Activated CD4-positive, alpha-beta T cell treated with anti-CD3 and anti-CD28 coated beads for 36 hours (primary cell): ENCODE measurements at places on chromosomes 1 and 21. TPM values are rescaled to one million over a fixed set of nuclear protein-coding genes. Genes with fewer than 3 reads are reported as not detected.

DNA sequence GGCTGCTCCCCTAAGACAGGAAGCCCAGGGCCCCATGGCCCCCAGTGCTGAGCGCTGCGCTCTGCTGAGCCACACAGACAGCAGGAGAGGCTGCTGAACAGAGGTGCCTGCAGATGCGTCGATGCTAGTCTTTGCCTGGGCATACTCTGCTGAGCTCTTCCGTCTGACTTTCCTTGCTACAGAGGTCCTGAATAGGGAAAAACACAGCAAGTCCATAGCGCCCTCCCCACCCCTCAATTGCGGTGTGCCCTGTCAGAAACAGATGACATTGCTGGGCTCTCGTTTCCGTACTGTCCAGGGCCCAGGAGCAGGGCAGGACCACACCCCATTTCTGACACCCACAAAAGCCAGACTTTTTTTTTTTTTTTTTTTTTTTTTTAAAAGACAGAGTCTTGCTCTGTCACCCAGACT is 252.5 kb downstream of the SDCCAG8 start:
- H3K27me3 ChIP-seq = no peaks in the 10 kb centered on the region
- H3K4me1 ChIP-seq = peaks cover 21% of the 10 kb centered on the region
- peak; percentile 41 for DNase-seq
- peak overlapping the region; percentile 43 for H3K27ac ChIP-seq
- H3K36me3 ChIP-seq = peaks cover 26% of the 10 kb centered on the region

DNA sequence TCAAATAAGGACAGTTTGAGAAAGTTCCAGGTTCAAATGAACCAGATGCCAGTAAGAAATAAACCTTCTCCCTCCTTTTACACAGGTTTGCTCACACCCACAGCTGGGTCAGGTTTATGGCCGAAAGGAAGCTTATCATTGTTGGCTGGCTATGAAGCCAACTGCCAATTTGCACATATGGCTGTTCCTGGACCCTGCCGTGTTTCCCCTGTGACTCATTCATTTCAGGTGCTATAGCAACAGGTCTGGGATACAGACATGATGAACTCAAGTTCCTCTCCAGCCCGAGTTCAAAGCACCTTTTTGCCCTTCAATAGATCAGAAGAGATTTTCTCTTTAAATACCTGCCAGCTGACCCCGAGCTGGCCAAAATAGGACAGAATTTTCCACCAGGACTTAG is 134.4 kb upstream of the SMYD2 start:
- no peaks in the 10 kb centered on the region for H3K4me1 ChIP-seq
- no peaks in the 10 kb centered on the region for H3K36me3 ChIP-seq
- peak; percentile 10 for DNase-seq
- H3K4me3 ChIP-seq = no peak overlapping the region
- peaks cover 6% of the 10 kb centered on the region for H3K27me3 ChIP-seq

DNA sequence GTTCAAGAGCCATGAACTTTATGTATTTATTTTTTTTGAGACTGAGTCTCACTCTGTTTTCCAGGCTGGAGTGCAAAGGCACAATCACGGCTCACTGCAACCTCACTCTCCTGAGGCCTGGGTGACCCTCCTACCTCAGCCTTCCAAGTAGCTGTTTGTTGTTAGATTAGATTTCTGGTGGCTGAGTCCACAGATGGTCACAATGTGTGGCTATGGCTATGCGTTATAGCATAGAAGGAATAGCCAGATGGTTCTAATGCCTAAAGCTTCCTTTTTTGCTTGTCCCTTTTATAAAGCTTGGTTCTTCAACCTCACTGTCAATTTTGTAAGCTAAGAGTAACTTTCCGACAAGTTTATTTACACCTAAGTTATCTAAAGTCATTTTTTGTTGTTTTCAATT is 62.3 kb upstream of the FMN2 start:
- DNase-seq = no peak
- H3K27ac ChIP-seq = no peak overlapping the region
- peaks cover 3% of the 10 kb centered on the region for H3K27me3 ChIP-seq
- H3K4me1 ChIP-seq = no peaks in the 10 kb centered on the region
- H3K36me3 ChIP-seq = no peaks in the 10 kb centered on the region
- no peak overlapping the region for H3K4me3 ChIP-seq

DNA sequence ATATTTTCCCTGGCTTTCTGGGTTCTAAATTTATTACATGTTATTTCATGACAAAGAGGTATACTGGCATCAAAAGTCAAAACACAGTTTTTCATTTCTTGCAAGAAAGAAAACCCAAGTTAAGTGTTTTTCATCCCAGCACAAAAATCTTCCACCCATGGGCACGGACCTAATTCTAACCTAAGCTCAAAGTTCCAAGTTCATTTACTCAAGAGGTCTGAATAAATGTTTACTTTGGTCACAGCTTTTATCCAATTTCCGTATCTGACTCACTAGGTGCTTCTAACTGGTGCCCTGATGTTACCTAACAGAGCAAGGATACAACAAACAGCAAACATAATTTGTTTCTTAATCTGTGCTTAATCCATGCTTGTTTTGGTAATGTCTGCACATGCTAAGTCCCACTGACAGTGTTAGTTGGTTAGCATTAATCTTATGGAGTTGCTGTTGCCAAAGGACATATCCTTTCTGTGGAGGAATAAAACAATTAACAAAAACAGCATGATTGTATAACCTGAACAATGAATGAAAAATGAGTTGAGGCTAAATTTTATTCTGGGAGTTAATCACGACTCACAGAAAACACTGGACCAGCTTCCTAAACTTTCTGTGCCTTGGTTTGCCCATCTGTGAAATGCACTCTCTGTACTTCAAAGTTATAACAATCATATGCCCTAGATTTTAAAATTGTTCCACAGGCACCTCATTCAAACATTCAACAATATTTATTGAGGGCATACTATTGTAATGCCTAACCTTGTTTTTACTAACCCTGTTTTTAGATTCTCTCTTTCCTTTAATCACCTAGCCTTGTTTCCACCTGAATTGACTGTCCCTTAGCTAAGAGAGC is 4.2 kb upstream of the CHD1L start:
- H3K27me3 ChIP-seq = no peaks in the 10 kb centered on the region
- no peak overlapping the region for H3K4me3 ChIP-seq
- H3K27ac ChIP-seq = no peak overlapping the region
- no peak for DNase-seq
- no peaks in the 10 kb centered on the region for H3K36me3 ChIP-seq

GRCh38 chr1:173532237-173532636 is 55.1 kb downstream of the PRDX6 start:
- no peak overlapping the region for H3K27ac ChIP-seq
- no peaks in the 10 kb centered on the region for H3K27me3 ChIP-seq
- no peak for DNase-seq
- H3K4me3 ChIP-seq = no peak overlapping the region

DNA sequence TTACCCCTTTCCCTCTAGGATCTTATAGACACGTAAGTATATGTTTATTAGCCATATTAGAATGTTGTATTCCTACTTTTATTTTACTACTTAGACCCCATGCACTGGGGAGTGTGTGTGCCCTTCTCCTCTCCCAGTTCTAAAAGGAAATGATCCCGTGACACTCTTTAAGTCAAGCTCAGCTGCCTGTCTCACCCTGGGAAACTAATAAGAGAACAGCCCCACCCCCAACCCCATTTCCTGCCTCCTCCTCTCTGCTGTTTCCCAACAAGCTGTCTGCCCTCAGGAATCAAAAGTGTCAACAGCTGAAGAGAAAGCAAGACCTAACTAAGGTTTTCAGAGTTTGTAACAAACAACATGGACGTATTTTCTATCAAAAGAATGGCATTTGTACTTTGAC is 92.6 kb upstream of the VAV3 start:
- H3K27ac ChIP-seq = no peak overlapping the region
- H3K4me1 ChIP-seq = peaks cover 2% of the 10 kb centered on the region
- no peak overlapping the region for H3K4me3 ChIP-seq
- H3K27me3 ChIP-seq = no peaks in the 10 kb centered on the region
- no peak for DNase-seq

DNA sequence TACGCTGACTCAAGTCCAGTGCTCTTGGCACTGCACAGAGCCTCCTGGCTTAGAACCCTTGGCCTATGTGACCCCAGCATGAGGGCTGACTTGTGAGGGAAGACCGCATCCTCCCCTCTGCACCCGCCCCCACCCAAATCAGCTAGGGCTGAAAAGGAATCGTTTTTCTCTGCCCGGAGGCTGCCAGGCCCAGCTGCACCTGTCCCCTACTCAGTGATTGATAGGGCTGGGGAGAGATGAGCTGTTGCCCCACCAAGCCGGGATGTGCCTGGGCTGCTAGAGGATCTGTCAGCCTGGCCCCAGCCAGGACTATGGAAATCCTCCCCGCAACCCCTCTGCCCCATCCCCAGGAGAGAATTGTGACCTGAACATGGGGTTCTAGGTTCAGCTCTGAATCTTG is 20.6 kb downstream of the MYOG start:
- H3K4me3 ChIP-seq = no peak overlapping the region
- no peaks in the 10 kb centered on the region for H3K27me3 ChIP-seq
- no peak for DNase-seq
- no peaks in the 10 kb centered on the region for H3K36me3 ChIP-seq
- no peaks in the 10 kb centered on the region for H3K4me1 ChIP-seq

- no peaks in the 10 kb centered on the region for H3K4me1 ChIP-seq
- H3K27me3 ChIP-seq = no peaks in the 10 kb centered on the region
- H3K36me3 ChIP-seq = peaks cover 16% of the 10 kb centered on the region
- no peak overlapping the region for H3K27ac ChIP-seq
Observed at GRCh38 chr1:162530307-162530987, 31.1 kb upstream of the UAP1 start.

GRCh38 chr1:55712148-55712547 is 497.0 kb upstream of the USP24 start:
- no peak overlapping the region for H3K27ac ChIP-seq
- no peaks in the 10 kb centered on the region for H3K4me1 ChIP-seq
- DNase-seq = no peak
- H3K27me3 ChIP-seq = peaks cover 5% of the 10 kb centered on the region
- no peak overlapping the region for H3K4me3 ChIP-seq

DNA sequence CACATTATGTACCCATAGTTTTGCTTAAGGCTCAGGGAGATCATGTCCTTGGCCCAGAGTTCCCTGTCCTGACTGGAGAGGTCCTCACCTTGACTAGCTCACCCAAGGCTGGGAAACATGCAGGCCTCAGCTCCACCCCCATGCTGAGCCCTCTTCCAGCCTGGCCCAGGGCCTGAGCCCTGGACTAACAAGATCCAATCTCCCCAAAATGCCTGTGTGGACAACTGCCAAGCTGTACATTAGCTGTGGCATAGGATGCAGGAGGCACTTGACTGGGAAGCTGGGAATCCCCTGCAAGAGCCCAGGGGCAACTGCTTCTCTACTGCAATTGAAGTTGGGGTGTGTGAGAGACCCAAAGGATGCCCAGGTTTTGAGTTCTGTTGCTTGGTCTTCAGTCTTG is 2.1 kb downstream of the LINGO4 start:
- H3K27me3 ChIP-seq = no peaks in the 10 kb centered on the region
- H3K4me3 ChIP-seq = no peak overlapping the region
- H3K36me3 ChIP-seq = no peaks in the 10 kb centered on the region
- H3K27ac ChIP-seq = no peak overlapping the region
- peaks cover 3% of the 10 kb centered on the region for H3K4me1 ChIP-seq

GRCh38 chr1:119771016-119771415 is 2.3 kb upstream of the HMGCS2 start:
- no peak overlapping the region for H3K4me3 ChIP-seq
- no peak for DNase-seq
- no peaks in the 10 kb centered on the region for H3K4me1 ChIP-seq
- H3K36me3 ChIP-seq = no peaks in the 10 kb centered on the region
- H3K27ac ChIP-seq = no peak overlapping the region

DNA sequence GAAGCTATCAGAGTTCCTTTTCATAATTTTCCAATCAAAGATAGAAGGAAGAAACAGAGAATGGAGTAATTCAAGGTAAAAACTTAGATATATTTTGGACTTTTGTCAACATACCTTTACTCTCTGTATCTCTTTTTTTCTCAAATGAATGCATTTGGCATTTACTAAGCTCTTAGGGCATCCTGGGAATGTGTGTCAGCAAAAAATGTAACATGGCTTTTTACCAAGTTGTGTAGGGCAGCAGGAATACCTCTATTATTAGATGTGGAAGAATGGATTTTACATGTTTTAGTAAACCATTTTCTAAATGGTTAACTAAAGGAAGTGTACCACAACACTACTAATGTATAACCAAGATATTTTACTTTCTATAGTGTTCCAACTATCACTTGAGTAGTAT is 4.2 kb upstream of the COL11A1 start:
- peaks cover 10% of the 10 kb centered on the region for H3K27me3 ChIP-seq
- H3K4me1 ChIP-seq = no peaks in the 10 kb centered on the region
- H3K27ac ChIP-seq = no peak overlapping the region
- no peak overlapping the region for H3K4me3 ChIP-seq
- no peak for DNase-seq
- no peaks in the 10 kb centered on the region for H3K36me3 ChIP-seq

GRCh38 chr1:44911026-44911425 is 68.0 kb upstream of the PTCH2 start:
- no peak overlapping the region for H3K27ac ChIP-seq
- peaks cover 15% of the 10 kb centered on the region for H3K36me3 ChIP-seq
- H3K4me1 ChIP-seq = no peaks in the 10 kb centered on the region
- H3K27me3 ChIP-seq = no peaks in the 10 kb centered on the region

GRCh38 chr1:165575468-165576099 is 31.8 kb downstream of the LRRC52 start:
- no peaks in the 10 kb centered on the region for H3K4me1 ChIP-seq
- no peaks in the 10 kb centered on the region for H3K36me3 ChIP-seq
- no peak overlapping the region for H3K4me3 ChIP-seq
- H3K27ac ChIP-seq = no peak overlapping the region
- DNase-seq = no peak

- DNase-seq = no peak
- H3K27ac ChIP-seq = no peak overlapping the region
- H3K36me3 ChIP-seq = no peaks in the 10 kb centered on the region
- no peak overlapping the region for H3K4me3 ChIP-seq
- no peaks in the 10 kb centered on the region for H3K4me1 ChIP-seq
- H3K27me3 ChIP-seq = no peaks in the 10 kb centered on the region
Observed at GRCh38 chr1:217052626-217053025, 329.4 kb upstream of the ESRRG start.

DNA sequence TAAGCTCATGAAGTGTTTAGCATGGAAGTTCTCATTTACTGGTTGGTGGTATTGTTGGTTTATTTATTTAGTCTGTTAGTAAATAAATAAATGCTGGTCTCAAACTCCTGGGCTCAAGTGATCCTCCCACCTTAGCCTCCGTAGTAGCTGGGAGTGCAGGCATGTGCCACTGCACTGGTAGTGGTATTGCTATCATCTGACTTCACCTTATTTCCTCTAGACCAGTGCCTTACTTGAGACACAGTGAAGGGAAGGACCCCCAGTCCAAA is 1.4 kb upstream of the SLC2A1 start:
- no peak overlapping the region for H3K27ac ChIP-seq
- H3K4me1 ChIP-seq = peaks cover 35% of the 10 kb centered on the region
- peak overlapping the region; percentile 89 for H3K4me3 ChIP-seq
- DNase-seq = no peak

GRCh38 chr1:41109310-41110197 is 88.0 kb upstream of the SLFNL1 start:
- H3K36me3 ChIP-seq = peaks cover 26% of the 10 kb centered on the region
- no peak overlapping the region for H3K4me3 ChIP-seq
- H3K4me1 ChIP-seq = peaks cover 4% of the 10 kb centered on the region
- H3K27ac ChIP-seq = peak overlapping the region; percentile 48
- DNase-seq = no peak

- no peaks in the 10 kb centered on the region for H3K27me3 ChIP-seq
- H3K36me3 ChIP-seq = peaks cover 22% of the 10 kb centered on the region
- H3K4me3 ChIP-seq = no peak overlapping the region
- H3K4me1 ChIP-seq = no peaks in the 10 kb centered on the region
- no peak for DNase-seq
- no peak overlapping the region for H3K27ac ChIP-seq
Observed at GRCh38 chr1:245896258-245896657, 610.8 kb downstream of the SMYD3 start.

WLS gene
- not detected for total RNA-seq

GABRD gene
- total RNA-seq = not detected

ADORA1 gene
- total RNA-seq = not detected

LAMC2 gene
- total RNA-seq = 0.21 TPM
